T-cell (primary cell): ENCODE measurements at places on chromosomes 16 and 17. TPM values are rescaled to one million over a fixed set of nuclear protein-coding genes. Genes with fewer than 3 reads are reported as not detected.

- H3K4me1 ChIP-seq: peaks cover 48% of the 10 kb centered on the region
- no peak overlapping the region for H3K27ac ChIP-seq
- DNase-seq: no peak
- no peaks in the 10 kb centered on the region for H3K27me3 ChIP-seq
These were observed 22.2 kb downstream of the SLFN5 start for GRCh38 chr17:35265071-35265470.

GRCh38 chr16:50297301-50298074 lies 31.1 kb downstream of the ADCY7 start:
- H3K36me3 ChIP-seq: peaks cover 92% of the 10 kb centered on the region
- H3K27ac ChIP-seq: no peak overlapping the region
- DNase-seq: no peak
- no peak overlapping the region for H3K4me3 ChIP-seq
- H3K4me1 ChIP-seq: peaks cover 13% of the 10 kb centered on the region

DNA sequence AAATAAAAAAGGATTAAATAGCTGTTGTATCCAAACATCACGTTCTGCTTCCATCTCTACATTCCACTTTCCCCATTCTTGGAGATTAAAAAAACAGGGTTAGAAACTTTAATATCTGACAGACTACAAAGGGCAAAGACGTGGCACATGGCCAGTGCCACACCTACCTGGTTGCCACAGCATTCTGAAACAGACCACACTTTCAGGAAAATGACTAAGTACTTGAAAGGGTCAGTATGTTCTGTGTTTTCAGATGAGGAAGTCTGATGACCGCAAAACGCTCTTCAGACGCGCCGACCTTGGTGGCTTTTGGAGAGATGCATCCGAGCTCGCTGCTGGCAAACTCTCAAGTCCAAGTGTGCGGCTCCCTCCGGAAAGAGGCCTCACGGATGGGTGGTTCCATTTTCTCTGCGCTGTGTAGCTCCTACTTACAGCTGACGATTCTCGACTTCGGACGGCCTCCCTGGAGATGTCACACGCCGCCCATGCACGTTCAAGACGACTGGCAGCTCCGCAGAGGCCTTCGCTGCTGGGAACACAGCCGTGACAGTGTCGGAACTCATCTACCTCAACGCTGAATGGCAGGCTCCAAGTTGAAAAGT lies 15.5 kb downstream of the MAP1LC3B start:
- H3K27me3 ChIP-seq: no peaks in the 10 kb centered on the region
- peaks cover 54% of the 10 kb centered on the region for H3K36me3 ChIP-seq
- no peak for DNase-seq
- no peak overlapping the region for H3K27ac ChIP-seq
- H3K4me1 ChIP-seq: no peaks in the 10 kb centered on the region
- no peak overlapping the region for H3K4me3 ChIP-seq

Gene EVPL
- 0.66 TPM for total RNA-seq

DNA sequence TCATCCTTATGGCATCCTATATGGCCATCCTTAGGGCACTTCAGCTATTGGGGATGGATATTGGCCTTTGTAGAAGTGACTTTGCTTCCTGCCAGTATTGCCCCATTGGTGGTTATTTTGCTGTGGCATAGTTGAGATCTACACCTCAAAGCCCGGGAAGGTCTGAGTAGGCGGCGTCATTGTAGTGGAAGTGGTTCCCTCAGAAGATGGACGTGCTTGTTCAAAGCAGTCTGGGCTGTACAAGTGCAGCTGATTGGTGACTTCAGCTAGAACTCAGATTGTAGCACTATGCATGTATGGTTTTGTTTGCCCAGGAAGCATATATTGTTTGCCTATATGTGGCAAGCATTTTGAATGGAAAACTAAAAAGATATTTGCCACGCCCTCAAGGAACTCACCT lies 83.2 kb downstream of the TMC6 start:
- H3K27me3 ChIP-seq: no peaks in the 10 kb centered on the region
- H3K27ac ChIP-seq: no peak overlapping the region
- H3K4me3 ChIP-seq: no peak overlapping the region
- DNase-seq: no peak
